ENCODE measurements at places on chromosomes 12 and 14. TPM values are rescaled to one million over a fixed set of nuclear protein-coding genes. Genes with fewer than 3 reads are reported as not detected.
A peak's percentile ranks its signal among the peaks of the same experiment; 100 is the strongest.

GRCh38 chr12:128810182-128811127 lies 13.3 kb downstream of the SLC15A4 start:
- peak; percentile 78 for DNase-seq
- H3K27ac ChIP-seq: peak overlapping the region; percentile 58
- peak overlapping the region; percentile 18 for H3K4me3 ChIP-seq
- peaks cover 19% of the 10 kb centered on the region for H3K36me3 ChIP-seq

DNA sequence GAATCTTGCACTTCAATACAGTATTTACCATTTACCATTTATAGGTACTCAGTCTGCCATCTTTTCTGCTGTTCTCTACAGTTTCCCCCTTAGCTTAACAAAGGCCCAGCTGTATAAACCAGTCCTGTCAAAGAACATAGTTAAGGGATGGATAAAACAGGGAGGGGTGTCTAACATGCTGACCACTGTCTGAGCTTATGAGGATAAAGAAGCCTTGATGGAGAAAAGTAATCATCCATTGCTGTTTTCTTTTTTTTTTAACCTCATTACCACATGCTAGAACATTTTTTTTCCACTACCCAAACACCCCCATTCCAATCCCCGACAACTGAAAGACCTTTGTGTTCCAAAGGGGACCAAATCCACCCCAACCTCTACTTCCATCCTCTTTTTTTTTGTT lies 39.9 kb downstream of the SOX5 start:
- no peaks in the 10 kb centered on the region for H3K4me1 ChIP-seq
- H3K4me3 ChIP-seq: no peak overlapping the region
- H3K27me3 ChIP-seq: no peaks in the 10 kb centered on the region
- no peak overlapping the region for H3K27ac ChIP-seq
- H3K36me3 ChIP-seq: no peaks in the 10 kb centered on the region
- no peak for DNase-seq

DNA sequence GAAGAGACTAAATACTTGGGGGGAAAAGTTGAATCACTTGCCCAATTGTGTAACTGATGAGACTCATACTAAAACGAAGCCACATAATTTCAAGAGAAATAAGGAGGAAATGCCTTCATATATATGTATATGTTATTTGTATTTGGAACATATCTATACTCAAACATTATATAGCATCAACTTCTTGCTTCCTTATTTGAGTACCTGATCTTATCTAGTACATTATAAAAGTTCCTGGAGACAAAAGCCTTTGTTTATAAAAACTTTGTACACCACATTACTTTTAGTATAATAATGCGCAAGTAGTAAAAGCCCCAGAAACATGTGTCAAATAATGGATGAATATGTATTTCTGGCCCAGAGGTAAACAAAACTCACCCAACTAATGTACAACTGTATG lies 92.0 kb downstream of the SLC2A13 start:
- H3K36me3 ChIP-seq: no peaks in the 10 kb centered on the region
- no peak for DNase-seq
- H3K4me3 ChIP-seq: no peak overlapping the region

DNA sequence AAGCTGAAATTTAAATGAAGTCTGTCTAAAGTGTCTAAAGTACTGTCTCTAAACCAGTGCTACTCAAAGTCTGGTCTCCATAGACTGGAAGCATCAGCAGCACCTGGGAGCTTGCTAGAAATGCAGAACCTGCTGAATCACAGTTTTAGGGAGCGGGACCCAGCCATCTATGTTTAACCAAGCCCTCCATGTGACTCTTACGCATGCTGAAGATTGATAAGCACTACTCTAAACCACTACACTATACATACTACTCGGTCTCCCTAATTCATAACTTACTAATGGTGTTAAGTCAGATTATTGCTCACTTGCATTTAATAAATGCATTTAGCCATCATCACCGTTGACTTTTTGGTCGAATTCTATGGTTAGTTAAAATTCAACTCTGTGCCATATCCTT lies 88.8 kb downstream of the SLC25A21 start:
- no peak for DNase-seq
- no peaks in the 10 kb centered on the region for H3K36me3 ChIP-seq
- peaks cover 6% of the 10 kb centered on the region for H3K4me1 ChIP-seq
- no peaks in the 10 kb centered on the region for H3K27me3 ChIP-seq
- no peak overlapping the region for H3K4me3 ChIP-seq
- no peak overlapping the region for H3K27ac ChIP-seq

DNA sequence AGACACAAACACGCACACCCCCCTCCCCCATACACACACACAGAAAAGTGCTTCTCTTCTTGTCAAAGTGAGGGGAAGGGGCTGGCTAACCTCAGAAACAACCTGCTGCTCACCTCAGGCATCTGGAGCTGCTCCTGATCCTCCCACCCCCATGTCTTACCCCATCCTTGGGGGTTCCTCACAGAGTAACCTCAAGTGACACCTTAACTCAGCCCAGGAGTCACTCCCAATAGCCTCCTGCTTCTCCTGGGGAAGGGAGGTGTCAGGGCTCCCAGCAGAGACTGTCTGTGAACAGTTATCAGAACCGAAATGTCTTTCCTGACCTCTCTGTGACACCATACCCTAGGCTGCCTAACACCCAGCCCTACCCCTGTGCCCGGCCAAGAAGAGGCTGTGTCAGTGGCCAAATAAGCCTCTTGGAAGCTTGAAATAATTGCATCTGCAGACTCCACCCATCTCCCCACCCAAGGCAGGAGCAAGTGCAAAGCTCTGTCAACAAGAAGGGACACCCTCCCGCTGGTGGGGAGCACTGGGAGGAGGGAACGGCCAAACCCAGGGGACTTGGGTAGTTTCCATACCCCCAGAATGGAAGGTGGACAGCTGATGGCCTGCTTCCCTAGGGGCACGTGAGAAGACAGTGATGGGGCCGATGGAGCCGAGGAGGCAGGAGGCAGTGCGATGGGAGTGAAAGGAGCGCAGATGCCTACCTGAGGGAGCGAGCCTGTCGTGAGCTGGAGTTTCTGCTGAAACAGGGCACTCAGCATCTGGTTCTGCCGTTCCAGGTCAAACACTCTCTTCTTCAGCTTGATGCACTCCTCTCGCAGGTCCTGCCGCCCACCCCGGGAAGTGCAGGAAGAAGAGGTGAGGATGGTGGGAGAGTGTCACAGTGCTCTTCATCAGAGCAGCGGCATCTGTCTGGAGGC lies 26.8 kb downstream of the NCKAP5L start:
- H3K4me3 ChIP-seq: no peak overlapping the region
- H3K27me3 ChIP-seq: no peaks in the 10 kb centered on the region
- peak; percentile 57 for DNase-seq
- peaks cover 29% of the 10 kb centered on the region for H3K36me3 ChIP-seq
- H3K27ac ChIP-seq: no peak overlapping the region
- H3K4me1 ChIP-seq: no peaks in the 10 kb centered on the region

GRCh38 chr12:49208676-49209075 lies 19.8 kb upstream of the TUBA1A start:
- H3K36me3 ChIP-seq: no peaks in the 10 kb centered on the region
- no peaks in the 10 kb centered on the region for H3K27me3 ChIP-seq
- no peak overlapping the region for H3K4me3 ChIP-seq
- H3K27ac ChIP-seq: no peak overlapping the region
- DNase-seq: no peak
- peaks cover 4% of the 10 kb centered on the region for H3K4me1 ChIP-seq

DNA sequence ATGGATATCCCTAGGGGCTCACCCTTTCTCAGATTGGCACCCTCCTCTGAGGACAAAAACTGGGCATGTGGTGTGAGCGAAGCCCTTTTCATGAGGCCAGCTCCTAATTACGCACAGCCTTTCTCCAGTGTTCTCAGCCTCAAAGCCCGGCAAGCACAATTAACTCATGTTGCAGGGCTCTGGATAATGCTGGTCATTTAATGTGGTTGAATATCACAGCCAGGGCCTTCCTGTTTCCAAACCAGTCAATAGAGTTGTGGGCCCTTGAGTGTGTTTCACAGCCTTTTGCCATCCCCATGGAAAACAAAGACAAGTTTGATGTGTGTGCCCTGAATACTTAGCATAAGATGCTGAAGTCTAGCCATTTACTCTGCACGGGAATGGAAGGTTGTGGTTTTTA lies 114.2 kb upstream of the ARHGAP5 start:
- no peaks in the 10 kb centered on the region for H3K4me1 ChIP-seq
- H3K4me3 ChIP-seq: no peak overlapping the region

- H3K4me1 ChIP-seq: peaks cover 55% of the 10 kb centered on the region
- H3K4me3 ChIP-seq: no peak overlapping the region
- no peaks in the 10 kb centered on the region for H3K27me3 ChIP-seq
- DNase-seq: peak; percentile 62
- no peaks in the 10 kb centered on the region for H3K36me3 ChIP-seq
- peak overlapping the region; percentile 29 for H3K27ac ChIP-seq
These were observed 74.1 kb downstream of the CACNA1C start for GRCh38 chr12:2126676-2127406.

GRCh38 chr12:51970904-51971646 lies 19.6 kb downstream of the ACVR1B start:
- DNase-seq: no peak
- no peaks in the 10 kb centered on the region for H3K27me3 ChIP-seq
- H3K4me3 ChIP-seq: no peak overlapping the region
- no peak overlapping the region for H3K27ac ChIP-seq
- H3K36me3 ChIP-seq: peaks cover 4% of the 10 kb centered on the region

- H3K36me3 ChIP-seq: no peaks in the 10 kb centered on the region
- H3K27me3 ChIP-seq: no peaks in the 10 kb centered on the region
- no peaks in the 10 kb centered on the region for H3K4me1 ChIP-seq
- no peak overlapping the region for H3K4me3 ChIP-seq
- peak overlapping the region; percentile 43 for H3K27ac ChIP-seq
These were observed 110.9 kb upstream of the DNM1L start for GRCh38 chr12:32568228-32568627.

DNA sequence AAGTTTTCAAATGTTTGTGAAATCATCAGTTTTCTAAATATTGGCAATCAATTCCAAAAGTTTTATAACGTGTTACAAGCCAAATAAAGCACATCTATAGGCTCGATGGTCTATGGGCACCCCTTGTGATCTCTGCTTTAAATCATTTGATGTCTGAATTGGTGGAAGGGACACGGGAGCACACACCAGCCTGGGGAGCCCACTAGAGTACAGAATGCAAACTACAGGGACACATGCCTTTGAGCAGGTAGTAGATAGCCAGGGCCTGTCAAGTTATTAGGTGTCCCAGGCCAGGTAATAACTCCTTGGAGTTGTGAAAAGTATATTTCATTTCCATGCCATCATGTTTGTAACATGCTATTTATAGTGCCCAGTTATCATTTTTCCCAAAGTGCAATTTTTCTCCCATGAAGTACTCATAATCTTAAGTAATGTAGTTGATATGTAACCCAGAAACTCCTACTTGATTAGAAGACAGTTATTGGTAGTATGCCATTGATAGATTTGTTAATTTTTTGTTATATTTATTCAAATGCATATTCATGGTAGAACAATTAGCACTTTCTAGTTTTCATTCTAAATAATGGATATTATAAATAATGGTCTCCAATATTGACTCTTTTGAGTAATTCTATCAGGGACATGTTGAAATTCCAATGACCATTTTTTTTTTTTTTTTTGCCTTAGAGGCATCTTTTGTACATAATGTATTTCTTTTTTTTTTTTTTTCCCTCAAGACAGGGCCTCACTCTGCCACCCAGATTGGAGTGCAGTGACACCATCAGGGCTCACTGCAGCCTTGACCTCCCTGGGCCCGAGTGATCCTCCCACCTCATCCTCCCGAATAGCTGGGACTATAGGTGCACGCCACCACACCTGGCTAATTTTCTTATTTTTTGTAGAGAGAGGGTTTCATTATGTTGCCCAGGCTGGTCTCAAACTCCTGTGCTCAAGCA lies 96.9 kb upstream of the FGD4 start:
- H3K4me3 ChIP-seq: no peak overlapping the region
- H3K4me1 ChIP-seq: no peaks in the 10 kb centered on the region
- no peaks in the 10 kb centered on the region for H3K27me3 ChIP-seq

DNA sequence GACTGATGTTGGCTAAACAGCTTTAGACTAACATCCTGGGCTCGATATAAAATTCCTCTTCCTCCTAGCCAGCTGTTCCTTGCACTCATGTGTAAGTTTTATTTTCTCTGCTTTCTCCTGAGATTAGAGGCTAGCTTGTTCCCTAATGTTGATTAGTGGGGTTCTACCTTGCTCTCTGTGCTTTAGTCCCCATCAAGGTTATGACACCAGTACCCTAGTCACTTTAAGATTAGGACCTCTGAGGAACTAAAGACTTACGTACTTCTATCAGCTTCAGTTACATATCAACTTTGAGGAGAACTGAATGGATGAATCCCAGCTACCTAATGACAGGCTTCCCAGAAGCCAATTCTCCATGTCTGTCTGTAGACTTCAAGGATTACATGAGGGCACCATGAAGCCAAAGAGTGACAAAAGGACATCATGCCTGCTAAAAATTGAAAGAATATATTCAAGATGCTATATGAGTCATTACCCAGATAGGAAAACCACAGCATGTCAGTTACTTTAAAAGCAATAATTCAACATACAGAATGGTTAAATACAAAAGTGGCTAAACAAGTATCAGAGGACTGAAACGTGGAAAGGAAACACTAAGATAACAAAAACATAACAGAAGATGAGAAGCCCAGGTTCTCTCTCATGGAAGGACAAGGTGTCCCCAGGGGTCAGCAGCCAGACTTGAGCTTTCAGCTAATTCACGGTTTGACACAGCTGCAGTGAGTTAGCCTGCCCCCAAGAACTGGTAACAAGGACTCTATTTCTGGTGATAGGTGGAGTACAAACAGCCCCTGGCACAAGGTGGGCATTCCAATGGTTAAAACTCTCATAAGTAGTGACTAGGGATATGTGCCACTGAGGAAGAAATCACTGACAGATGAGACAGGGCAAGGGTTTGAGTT lies 20.4 kb downstream of the ADAM20 start:
- no peak for DNase-seq
- H3K4me1 ChIP-seq: no peaks in the 10 kb centered on the region
- no peak overlapping the region for H3K4me3 ChIP-seq
- no peaks in the 10 kb centered on the region for H3K27me3 ChIP-seq

DNA sequence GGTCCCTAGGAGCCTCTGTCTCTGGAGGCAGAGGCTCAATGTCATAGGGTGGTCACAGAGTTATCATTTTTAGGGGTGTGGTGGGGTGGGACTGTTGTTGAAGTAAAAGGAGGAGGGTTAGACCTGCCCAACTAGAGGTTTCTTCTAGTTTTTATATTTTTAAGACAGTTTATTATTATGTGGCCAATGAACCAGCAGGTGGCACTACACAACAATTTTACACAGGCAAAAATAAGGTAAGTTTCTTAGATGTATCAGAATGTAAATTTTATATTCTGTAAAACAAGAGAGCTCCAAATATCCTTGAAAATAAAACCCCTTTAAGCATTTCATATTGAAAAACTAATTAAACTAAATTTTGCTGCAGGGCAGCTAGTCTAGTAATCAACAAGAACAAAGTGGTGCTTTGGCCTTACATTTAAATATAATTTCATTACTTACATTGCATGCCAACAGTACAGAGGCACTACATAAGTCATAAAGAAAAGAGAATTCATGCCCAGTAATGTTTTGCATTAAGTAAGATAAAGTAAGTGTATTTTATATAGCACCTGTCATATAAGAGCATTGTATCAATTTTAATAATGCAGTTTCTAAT lies 22.2 kb upstream of the OVCH1 start:
- peaks cover 11% of the 10 kb centered on the region for H3K36me3 ChIP-seq
- no peak overlapping the region for H3K27ac ChIP-seq
- H3K4me3 ChIP-seq: no peak overlapping the region
- H3K4me1 ChIP-seq: no peaks in the 10 kb centered on the region
- DNase-seq: no peak
- H3K27me3 ChIP-seq: no peaks in the 10 kb centered on the region

Gene BCL7A
- polyA plus RNA-seq: 3.5 TPM

Gene NCAPD2
- polyA plus RNA-seq: 35.8 TPM
